ENCODE measurements at places on chromosomes 7 and 10. TPM values are rescaled to one million over a fixed set of nuclear protein-coding genes. Genes with fewer than 3 reads are reported as not detected.

The ELAPOR2 gene
- polyA plus RNA-seq = 6.4 TPM

The ACTR3C gene
- 1.3 TPM for polyA plus RNA-seq

The PHYHIPL gene
- polyA plus RNA-seq = 2.1 TPM

The ADRA2A gene
- polyA plus RNA-seq = 3.7 TPM

The PALD1 gene
- polyA plus RNA-seq = 22.7 TPM

The GFRA1 gene
- 33.4 TPM for polyA plus RNA-seq

The FAM131B gene
- polyA plus RNA-seq = 1.8 TPM

The VPS37D gene
- 3.1 TPM for polyA plus RNA-seq

The SPAM1 gene
- polyA plus RNA-seq = not detected

The PDE6C gene
- 0.75 TPM for polyA plus RNA-seq

The PTF1A gene
- not detected for polyA plus RNA-seq
